Umbilical cord (tissue), 2 donors: ENCODE measurements at places on chromosomes 6 and 20.

GRCh38 chr6:14612016-14612980 lies 494.7 kb downstream of the CD83 start:
- DNase-seq, result peak; percentile 29

DNA sequence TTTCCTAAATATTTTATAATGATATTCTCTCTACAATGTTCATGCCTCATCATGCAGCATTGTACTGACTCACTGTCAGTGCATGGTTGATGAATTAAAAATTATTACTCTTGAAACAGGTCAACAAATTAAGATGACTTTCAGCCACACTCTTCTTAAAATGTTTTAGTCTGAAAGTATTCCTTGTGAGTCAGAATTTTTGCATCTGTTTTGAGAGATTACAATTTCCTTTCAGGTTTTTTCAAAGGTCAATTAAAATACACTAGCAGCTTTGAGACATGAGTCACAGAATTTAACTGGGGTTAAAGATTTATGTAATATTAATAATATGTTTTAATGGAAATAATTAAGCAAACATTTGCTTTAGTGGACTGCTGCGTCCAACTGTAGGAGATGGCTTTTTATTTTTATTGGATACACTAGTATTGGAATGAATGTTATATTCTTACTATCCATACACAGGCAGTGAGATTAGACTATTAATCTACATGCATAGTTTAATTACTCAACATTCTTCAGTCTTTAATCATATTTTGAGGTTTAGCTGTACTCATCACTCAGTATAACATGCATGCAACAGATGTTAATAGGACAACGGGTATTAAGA lies 9.7 kb downstream of the COL12A1 start:
- DNase-seq, result no peak

DNA sequence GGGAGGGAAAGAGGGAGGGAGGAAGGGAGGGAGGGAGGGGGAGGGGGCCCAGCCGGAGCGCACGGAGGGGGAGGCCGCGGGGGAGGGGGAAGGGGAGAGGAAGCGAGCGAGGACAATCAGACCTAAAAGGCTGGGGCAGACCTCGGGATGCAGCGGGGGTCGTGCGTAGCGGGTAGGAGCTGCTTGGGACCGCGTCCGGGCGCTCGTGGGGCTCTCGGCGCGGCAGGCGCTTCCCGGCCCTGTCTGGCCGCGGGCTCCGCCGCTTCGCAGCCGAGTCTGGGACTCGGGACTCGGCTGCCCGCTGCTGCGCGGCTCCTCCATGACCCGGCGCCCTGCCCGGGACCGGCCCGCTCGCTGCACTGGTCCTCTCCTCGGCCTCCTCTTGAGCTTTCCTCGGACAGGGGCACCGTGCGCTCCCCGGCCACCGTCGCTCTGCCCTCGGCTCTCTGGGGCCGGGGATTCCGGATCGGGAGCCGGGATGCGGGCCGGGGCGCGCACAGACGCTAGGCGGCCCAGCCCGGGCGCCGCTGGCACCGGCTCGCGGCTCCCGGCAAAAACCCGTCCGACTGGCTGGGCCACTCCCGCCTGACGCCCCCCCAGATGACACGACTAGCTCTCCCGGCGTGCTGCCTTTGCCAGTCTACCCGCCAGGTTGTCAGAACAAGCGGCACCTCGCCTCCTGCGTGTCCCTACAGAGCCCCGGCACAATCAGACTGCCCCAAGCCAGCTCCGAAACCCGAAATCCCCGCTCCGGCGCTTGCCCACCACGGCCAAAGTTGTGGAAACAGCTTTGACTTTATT lies 2.2 kb downstream of the TFAP2A start:
- peak; percentile 65 for DNase-seq

GRCh38 chr6:160347259-160348222 lies 637 bp upstream of the SLC22A3 start:
- DNase-seq, result no peak

GRCh38 chr6:98830146-98830545 lies 4.2 kb upstream of the POU3F2 start:
- DNase-seq, result no peak

- peak; percentile 43 for DNase-seq
Observed at GRCh38 chr6:28794175-28795002, 129.4 kb downstream of the TRIM27 start.

- DNase-seq, result no peak
Observed at GRCh38 chr6:91879386-91879995, 1292.6 kb upstream of the MAP3K7 start.
